ENCODE measurements at places on chromosomes 2 and 18.

GRCh38 chr2:86350751-86351150 is 13.3 kb upstream of the REEP1 start:
- no peak overlapping the region for H3K4me3 ChIP-seq
- no peaks in the 10 kb centered on the region for H3K4me1 ChIP-seq
- no peak overlapping the region for H3K27ac ChIP-seq
- DNase-seq = no peak

- H3K27ac ChIP-seq = no peak overlapping the region
- no peak overlapping the region for H3K4me3 ChIP-seq
- no peaks in the 10 kb centered on the region for H3K4me1 ChIP-seq
- no peaks in the 10 kb centered on the region for H3K27me3 ChIP-seq
- DNase-seq = no peak
Measured at GRCh38 chr18:5393779-5394178, 98.3 kb upstream of the ZBTB14 start.

DNA sequence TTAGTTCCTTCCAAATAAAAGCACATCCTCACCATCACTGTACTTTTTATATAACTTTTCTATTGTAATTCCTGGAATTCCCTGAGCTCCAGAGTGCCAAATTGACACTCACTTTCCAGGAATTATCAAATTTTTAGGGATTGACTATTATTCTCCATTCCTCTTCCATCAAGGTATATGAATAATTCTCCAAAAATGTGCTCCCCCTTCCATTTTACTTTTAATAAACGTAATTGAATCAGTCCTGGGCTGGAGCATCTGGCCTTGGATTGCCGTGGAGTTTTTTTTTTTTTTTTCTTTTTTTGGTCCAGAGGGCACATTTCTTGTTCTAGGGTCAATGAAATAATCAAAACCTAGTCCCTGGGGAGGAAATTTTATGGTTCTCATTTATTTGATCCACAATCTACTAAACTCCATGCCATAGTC is 304.3 kb downstream of the CDCA7 start:
- H3K4me1 ChIP-seq = peaks cover 1% of the 10 kb centered on the region
- no peak for DNase-seq
- no peak overlapping the region for H3K4me3 ChIP-seq
- H3K27ac ChIP-seq = no peak overlapping the region

- no peak overlapping the region for H3K4me3 ChIP-seq
- no peaks in the 10 kb centered on the region for H3K4me1 ChIP-seq
- H3K36me3 ChIP-seq = no peaks in the 10 kb centered on the region
- H3K27me3 ChIP-seq = no peaks in the 10 kb centered on the region
- DNase-seq = no peak
Measured at GRCh38 chr18:79305911-79306310, 89.8 kb upstream of the NFATC1 start.

GRCh38 chr2:37550190-37550589 is 121.3 kb downstream of the CDC42EP3 start:
- no peak for DNase-seq
- no peak overlapping the region for H3K27ac ChIP-seq
- no peak overlapping the region for H3K4me3 ChIP-seq
